GM04503 (cell line): ENCODE measurements at places on chromosomes 7 and 10.
A peak's percentile ranks its signal among the peaks of the same experiment; 100 is the strongest.

DNA sequence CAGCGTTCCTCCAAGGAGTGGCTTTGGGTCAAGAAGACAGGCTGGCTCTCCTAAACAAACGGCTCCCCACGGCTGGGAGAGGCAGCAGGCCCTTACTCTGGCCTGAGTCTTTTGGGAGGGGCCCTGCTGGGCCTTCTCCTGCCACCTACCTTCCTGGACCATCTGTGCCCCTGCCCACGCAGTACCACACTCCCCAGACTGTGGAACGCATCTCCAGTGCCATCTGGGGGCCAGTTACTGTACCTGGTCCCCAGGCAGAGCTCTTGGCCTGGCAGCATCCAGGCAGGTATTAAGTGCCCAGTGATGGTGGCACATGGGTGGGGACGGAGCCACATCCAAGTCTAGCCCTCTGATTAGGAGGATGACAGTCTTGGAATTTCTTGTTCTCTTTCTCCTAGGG lies 14.4 kb downstream of the ALKBH4 start:
- DNase-seq: no peak

- DNase-seq: no peak
These were observed 47.2 kb downstream of the XPNPEP1 start for GRCh38 chr10:109875828-109876821.

DNA sequence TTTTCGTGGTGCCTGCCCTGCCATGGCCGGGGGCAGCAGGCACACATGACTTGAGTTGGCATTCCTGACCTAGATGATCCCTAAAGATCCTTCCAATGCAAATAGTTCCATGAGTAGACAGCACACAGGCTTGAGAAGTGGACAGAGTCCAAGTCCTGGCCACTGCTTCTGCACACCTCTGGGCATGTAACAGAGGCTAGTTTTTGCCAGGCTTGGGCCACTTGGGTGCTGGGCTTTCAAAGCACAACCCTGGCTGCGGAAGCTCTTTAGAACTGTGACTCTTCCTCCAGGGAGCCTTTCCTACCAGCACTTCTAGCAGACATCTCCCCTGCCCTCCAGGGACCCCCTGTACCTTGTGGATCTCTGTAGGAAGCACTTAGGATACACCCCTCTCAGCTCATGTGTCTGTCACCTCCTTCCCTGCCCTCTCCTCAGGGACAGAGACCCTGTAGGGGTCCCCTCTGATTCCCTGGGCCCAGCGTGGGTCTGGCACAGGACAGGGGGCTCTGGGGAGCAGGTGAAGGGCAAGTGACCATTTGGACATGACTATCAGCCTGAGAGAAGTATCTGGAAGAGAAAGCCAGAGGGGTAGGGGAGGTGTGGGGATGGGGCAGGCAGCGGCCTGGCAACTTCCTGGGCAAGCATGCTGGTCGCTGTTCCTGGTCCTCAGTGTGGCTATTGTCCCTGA lies 36.2 kb downstream of the ZCCHC24 start:
- DNase-seq: no peak

- no peak for DNase-seq
These were observed 180.4 kb upstream of the PHYHIPL start for GRCh38 chr10:58996063-58996462.

DNA sequence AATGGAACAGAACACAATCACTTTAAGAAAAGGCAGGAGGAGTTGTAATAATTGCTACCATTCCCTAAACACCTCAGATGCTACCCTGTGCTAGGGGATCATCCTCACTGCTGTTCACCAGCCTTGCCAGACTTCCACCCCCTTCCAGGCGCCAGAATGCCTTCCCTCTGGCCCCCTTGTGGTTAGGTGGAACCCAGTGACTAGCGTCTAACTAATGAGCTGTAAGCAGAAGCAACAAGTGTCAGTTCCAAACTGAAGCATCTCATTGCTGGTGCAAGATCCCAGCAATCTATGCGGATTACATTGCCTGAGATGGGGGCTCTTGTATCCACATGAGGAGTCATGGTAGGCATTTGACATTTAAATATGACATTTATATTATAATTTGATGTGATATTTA lies 86.6 kb downstream of the FRMD4A start:
- DNase-seq: no peak

- DNase-seq: no peak
These were observed 351.1 kb upstream of the KLF6 start for GRCh38 chr10:4136121-4136520.

DNA sequence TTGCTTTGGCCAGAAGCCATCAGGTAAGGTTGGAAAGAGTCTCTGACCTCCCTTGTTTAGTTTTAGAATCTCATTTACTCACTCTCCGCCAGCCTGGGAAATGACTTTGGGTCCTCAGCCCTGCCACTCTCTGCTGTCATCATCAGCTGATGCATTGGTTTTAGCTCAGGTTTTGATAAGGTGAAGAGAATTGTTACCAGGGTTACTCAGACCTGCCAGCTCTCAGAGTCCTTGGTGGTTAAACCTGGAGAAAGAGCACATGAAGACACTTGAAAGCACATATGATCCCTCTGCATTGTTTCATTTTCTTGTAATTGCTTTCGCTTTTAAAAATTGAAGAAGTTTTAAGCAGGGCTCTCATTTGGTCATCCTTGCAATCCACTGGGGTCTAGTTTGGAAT lies 4.0 kb upstream of the CROT start:
- no peak for DNase-seq

GRCh38 chr10:131934769-131935168 lies 34.0 kb downstream of the PPP2R2D start:
- no peak for DNase-seq

DNA sequence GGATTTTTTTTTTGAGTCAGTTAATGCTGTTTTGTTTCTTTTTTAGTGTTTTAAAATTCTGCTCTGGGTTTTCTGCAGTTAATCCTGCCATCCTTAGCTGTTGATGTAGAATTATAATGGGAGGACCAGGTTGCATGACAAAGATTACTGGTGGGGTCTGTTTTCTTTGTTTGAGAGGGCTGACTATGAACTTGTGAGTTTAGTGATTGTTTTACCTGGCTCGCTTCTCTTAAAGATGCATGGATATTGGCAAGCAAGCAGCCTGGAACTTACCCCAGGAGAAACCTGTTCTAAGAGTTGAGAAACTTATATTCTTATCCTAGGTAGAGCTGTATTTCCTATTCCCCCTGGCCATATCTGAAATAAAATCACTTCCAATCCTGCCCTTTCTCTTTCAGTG lies 727.8 kb downstream of the GRM8 start:
- DNase-seq: no peak

DNA sequence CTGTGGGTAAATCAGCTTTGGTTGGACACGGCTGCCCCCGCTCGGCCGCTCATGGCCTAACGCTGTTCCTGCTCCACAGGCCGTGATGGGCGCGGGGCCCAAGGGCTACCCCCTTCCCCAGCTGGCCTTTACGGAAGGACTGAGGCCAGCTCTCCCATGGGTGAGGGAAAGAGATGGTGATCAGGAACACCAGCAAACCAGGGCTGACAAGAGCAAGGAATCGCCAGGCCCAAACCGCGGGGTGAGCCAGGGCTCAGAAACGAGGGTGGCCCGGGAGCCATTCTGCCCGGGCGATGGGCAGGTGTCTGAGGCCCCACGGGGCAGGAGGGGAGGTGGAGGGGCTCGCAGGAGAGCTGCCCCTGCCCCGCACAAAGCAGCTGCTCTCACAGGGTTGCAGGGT lies 26.6 kb downstream of the GPER1 start:
- no peak for DNase-seq

GRCh38 chr10:96390460-96390864 lies 31.7 kb upstream of the OPALIN start:
- no peak for DNase-seq

DNA sequence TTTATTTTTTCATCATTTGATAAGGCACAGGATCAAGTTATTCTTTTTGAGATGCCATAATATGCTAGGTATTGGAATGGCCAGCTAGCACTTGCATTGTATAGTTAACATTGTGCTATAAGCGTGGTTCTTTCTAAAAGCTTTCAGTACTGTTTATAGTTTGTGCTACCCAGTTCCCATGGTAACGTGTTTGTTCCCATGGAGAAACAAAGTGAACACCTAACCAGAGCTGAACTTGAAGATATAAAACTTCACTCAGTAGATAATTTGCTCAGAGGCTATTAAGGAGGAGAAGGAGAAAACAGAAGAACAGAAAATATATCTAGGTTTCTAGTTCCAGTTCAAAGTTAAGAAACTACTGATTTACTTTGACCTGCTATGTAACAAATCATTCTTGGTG lies 23.6 kb upstream of the ITGB8 start:
- no peak for DNase-seq

GRCh38 chr10:80284522-80284921 lies 4.9 kb downstream of the MAT1A start:
- DNase-seq: no peak

GRCh38 chr10:116719804-116720203 lies 22.6 kb downstream of the HSPA12A start:
- DNase-seq: no peak

DNA sequence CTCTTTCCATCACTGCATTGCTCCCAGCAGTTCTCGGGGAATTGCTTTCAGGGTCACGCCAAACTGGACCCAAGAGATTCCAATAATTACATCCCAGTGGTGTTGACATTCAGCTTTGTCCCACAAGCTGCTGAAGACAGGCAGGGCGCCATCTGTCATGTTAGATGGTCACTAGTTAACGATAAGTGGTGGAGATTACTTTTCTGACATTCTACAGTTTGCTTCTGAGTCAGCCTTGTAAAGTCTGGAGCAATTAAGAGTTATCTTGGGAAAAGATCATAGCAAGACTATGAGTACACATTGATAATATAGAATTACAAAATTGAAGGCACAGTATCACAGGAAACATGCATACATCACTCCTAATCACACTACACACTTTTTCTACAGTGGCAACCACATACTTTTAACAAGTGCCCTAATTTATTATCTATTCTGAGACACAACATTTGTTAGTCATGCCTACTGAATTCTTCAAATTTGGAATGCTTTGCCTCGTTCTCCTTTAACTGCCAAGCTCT lies 41.9 kb downstream of the SEMA3C start:
- DNase-seq: peak; percentile 66

- no peak for DNase-seq
These were observed 14.6 kb downstream of the PPIF start for GRCh38 chr10:79361726-79362397.

- no peak for DNase-seq
These were observed 89.5 kb upstream of the ZNF438 start for GRCh38 chr10:31120961-31121685.

GRCh38 chr7:77157446-77157845 lies 35.0 kb downstream of the CCDC146 start:
- DNase-seq: no peak

DNA sequence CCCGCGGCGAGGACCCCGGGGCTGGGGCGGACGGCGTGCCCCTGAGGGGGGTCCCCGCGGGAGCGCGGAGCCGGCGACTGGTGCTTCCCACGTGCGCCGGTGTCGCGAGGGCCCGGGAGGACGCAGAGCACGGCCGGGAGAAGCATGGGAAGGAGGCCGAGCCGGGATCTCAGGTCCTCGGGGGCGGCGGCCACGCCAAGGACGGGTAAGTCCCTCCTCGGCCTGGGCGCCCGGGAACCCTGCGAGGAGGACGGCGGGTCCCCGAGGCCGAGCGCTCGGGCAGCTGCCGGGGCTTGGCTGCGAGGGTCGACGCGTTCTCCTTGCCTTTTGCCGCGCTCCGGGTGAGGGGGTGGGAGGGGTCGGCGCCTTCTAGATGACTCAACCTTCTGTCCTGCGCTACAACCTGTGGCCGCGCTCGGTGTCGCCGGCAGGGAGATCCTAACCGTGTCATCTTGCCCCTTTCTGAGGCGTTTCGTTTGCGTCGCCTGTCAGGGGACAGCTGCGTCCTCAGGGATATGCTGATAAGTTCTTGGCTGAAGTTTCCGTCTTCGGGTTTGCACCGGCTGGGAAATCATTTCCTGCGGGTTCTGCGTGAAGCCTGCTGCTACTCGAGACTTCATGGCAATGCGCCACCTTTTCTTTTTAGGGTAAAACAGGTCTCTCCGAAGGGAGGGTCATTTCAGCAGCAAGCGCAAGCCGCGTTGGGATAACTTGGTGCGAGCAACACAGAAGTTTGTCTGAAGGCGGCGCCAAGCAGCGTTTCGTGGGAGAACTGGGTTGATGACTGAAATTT lies 529 bp downstream of the TASOR2 start:
- peak; percentile 28 for DNase-seq
